ENCODE measurements at places on chromosomes 11 and 22.

GRCh38 chr11:60372767-60373166, 5.6 kb upstream of the MS4A7 start:
- DNase-seq = no peak

GRCh38 chr22:20244691-20245576, 23.2 kb downstream of the RTN4R start:
- DNase-seq = no peak

DNA sequence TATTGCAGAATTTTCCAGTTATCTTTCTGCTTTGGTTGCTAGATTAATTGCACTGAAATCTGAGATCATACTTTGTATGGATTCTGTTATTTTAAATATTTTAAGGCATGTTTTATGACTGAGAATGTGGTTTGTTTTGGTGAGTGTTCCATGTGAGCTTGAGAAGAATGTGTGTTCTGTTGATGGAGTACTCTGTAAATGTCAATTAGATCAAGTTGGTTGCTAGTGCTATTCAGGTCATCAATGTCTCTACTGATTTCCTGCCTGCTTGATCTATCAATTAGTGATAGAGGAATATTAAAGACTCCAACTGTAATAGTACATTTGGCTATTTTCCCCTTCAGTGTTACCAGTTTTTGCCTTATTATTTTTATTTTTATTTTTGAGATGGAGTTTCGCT, 64.3 kb upstream of the SHANK2 start:
- DNase-seq = no peak

- DNase-seq = no peak
Observed at GRCh38 chr11:13288375-13289029, 10.9 kb downstream of the BMAL1 start.

DNA sequence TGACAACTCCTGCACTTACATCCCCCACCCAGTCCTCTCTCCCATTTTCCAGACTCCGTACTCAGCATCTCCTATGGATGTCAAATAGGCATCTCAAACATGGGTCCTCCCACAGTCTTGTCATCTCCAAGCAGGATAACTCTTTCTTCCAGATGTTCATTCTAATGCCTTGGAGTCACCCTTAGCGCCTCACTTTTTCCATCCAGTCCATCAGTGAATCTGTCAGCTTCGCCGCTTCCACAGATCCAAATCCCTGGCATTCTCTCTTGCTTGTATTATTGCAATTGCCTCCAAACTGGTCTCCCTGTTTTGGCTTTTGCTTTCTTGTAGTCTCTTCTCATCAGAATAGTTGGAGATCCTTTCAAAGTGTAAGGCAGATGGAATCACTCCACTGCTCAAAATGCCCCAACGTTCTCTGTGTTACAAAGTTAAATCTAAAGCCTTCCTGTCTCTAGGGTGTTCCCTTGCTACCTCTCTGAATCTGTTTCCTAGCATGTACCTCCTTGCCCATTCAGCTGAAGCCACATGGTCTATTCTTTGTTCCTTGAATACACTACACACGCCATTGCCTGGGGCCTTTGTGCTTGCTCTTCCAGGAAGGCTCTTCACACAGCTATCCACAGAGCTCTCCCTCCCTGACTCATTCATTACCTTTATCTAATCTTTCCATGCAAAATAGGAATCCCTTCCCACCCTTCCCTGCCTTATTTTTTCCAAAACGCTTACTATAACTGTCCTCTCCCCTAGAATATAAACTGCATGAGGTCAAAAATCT, 64.8 kb downstream of the UBASH3B start:
- DNase-seq = no peak

DNA sequence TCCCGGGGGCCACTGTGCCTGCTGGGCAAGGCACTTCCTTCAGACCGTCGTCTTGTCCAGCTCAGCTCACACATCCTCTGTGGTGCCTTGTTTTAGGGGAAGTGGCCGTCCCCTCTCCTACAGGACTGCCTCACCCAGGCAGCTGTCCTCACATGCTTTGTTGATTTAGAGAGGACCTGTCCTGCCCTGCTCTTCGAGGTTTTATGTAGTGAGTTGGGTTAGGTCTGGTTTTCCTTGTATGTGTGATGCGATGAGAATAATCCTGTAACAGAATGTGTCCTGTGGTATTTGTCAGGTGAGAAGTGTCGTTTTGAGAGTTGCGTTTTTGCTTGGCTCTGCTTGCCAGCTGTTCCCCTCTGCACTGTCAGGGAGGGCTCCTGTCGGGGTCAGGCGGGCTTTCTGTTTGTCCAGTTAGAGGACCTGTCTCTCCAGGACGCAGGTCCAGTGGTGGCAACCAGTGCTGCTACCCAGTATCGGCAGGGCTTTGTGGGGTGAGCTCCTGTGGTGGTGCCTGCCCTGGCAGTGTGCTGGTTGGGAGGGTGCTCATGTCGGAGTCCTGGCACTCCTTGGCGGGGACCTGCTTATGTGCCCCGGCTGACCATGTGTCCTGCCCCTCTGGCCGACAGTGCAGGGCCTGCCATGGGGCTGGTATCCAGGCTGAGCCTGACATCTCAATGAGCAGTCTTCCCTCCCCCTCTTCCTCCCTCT, 41.3 kb downstream of the MUC6 start:
- no peak for DNase-seq

- DNase-seq = no peak
Observed at GRCh38 chr11:44878711-44879110, 72.0 kb downstream of the TP53I11 start.

DNA sequence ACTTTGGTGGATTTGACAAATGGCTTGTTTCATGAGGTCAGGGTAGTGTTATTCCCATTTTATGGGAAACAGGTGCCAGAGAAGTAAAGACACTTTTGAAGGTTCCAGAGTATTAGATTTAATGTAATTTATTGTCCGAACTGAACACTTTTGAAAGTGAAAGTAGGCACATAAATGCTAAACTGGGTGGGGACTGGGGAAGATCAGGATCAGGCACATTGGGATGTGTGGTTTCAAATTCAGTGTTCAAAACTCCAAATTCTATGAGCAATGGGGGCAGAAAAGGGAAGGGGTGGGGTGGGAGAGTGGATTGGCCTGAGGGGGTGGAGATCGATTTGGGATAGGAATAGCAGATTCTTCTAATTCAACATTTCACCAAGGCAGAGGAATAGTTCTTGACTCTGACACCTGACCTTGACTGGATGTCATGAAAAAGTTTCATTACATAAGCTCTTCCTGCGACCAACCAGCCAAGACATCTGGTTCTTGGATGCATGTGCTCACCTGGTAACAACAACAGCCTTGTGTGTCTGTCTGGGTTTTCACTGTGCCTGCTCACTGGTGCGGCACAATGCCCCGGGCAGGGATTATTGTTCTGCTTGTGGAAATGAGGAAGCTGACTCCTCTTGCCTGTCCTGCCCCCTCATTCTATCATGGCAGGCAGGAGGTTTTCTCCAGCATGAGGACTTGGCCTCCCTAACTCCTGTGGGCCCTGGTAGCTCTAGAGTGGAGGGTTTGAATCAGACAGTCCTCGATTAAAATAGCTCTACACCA, 10.8 kb downstream of the PPFIBP2 start:
- no peak for DNase-seq

DNA sequence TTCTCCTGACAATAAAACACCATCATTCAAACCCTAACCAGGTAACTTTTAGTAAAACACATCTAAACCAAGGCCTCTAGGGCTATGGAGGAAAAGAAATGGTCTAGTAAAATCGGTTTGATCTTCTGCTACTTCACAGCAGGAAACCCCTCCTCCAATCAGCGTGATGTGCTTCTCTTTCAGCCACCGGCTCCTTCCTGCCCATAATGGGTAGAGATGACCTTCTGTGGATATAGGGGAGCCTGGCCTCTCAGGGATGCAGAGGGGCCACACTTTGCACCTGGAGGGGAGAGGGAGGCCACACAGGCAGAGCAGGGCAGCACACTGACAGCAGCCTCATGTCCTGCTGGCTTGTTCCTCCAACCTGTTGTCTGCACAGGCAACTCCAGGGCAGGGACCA, 6.9 kb downstream of the EHD1 start:
- DNase-seq = no peak

DNA sequence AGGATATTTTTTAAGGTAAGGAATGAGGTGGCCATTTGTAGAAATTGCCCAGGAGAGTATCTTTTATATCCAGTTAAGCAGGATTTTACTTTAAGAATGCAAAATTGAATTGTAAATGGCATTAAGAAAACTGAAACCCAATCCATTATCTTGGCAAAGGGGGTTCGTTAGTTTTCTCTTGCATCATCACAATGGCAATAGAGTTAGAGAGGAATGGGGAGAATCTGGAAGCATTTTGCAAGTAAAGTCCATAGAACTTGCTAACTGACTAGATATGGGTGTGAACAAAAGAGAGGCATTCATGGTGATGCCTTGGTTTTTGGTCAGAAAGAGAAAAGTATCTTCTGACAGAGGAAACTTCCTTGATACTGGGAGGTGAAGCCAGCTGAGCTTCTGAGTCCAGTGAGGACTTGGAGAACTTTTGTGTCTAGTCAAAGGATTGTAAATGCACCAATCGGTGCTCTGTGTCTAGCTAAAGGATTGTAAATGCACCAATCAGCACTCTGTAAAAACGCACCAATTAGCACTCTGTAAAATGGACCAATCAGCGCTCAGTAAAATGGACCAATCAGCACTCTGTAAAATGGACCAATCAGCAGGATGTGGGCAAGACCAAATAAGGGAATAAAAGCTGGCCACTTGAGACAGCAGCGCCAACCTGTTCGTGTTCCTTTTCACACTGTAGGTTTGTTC, 3.6 kb upstream of the CCDC117 start:
- DNase-seq = no peak

DNA sequence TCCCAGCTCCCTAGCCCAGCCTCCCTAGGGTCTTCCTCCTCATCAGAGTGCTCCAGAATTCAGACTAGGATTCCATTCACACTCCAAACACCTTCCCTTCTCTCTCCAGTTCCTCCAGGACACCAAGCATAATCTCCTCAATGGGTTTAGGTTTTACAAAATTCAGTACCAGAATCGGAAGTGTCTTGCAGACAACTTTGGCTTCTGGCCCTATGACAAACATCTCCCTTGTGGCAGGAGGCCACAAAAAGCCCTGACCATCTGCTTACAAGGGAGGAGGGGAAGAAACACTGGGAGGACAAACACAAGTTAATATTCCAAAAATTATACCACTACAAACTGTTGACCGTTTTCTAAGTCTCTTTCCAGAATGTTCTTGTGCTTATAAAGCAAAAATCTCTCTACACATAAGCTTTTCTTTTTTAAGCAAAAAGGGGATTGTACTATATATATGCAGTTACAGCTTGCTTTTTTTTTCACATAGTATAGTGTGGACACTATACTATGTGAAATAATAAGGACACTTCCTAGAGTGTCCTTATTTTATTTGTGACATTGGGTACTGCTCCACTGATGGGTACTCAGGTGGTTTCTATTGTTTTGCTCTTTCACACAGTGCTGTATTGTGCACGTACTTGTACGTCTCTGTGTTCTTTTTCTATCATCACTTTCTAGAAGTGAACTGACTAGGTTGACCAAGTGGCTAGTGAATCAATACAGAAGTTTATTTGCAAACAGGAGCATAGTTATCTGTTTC, 78.7 kb downstream of the BDNF start:
- DNase-seq = no peak

DNA sequence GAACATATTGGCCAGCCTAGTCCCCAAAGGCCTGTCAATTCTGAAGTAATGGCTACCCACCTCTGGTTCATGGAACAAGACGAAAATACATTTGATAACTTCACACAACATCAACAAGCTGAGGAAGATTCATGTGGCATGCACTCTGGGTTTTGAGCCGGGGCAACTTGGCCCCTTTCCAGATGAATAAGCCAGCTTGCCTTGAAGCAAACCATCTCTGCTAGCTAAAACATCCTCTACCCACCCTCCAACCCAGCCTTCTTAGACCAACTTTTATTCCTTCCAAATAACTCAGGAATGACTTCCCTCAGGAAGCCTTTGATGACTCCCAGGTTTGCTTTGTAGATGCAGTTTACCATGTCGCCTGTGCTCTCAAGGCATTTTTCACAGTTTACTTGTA, 94.4 kb downstream of the SLC1A2 start:
- no peak for DNase-seq

DNA sequence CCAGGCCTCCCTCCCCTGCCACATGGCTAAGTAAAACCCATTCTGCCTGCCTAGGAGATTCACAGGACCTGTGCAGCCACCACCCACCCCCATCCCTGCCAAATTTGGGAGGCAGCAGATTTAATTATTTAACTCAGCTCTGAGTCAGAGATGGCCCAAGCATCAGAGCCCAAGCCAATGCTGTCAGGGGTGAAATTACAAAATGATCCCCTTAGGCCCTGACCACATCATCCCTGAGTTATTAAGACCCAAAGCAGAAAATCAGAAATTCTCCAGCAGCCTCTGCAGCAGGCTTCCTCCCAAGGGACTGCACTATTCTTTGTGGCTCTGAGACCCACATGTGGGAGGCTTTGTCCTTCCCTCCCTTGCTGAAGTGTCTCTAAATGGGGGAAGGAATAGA, 52.8 kb upstream of the RRAS2 start:
- DNase-seq = no peak

GRCh38 chr22:46794067-46794466, 31.6 kb downstream of the TBC1D22A start:
- DNase-seq = no peak

- no peak for DNase-seq
Observed at GRCh38 chr11:64947208-64947814, 11.6 kb upstream of the GPHA2 start.

DNA sequence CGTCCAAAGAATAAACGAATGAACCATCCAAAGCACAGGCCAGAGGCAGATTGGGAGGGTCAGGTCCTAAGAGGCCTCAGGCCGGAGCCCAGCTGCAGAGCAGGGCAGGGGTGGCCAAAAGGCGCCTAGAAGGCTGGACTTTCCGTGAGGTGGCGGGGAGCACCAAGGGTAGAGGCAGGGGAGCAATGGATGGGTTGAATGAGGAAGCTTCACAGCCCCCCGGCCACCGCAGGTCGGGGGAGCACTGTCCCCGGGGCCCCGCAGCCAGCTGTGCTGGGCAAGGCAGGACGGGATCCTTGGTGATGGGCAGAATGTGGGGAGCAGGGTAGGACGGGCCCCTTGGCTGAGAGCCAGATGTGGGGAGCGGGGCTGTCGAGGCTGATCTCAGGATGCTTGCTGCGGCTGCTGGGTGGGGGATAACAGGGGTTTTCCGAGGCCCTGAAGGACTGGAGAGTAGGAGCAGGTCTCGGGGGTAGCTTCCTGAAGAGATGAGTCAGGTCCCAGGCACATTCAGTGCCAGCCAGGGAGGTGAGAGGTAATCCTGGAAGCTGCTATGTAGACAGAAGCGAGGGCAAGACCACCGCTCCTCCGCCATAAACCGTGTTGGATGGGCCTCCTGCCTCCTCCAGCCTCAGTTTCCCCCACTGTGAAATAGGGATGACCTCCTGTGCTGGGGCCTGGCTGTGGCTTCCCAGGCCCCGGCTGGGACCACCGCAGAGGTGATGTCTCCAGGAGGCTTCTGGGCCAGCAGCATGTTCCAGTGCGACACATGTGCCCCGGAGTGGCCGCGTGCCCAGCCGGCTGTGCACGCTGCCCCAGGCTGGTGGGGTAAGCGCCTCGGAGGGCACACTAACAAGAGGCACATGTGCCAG, 34.6 kb upstream of the KCNQ1OT1 start:
- no peak for DNase-seq

- no peak for DNase-seq
Observed at GRCh38 chr22:34880662-34881061, 185.3 kb upstream of the ISX start.

Measured in stimulated activated CD4-positive, alpha-beta T cell treated with anti-CD3 and anti-CD28 coated beads, Interleukin-1b, Interleukin-23, amount 100 ng/mL, for 1 hour (primary cell).